ENCODE measurements at places on chromosomes 11 and 22.
A peak's percentile ranks its signal among the peaks of the same experiment; 100 is the strongest.

DNA sequence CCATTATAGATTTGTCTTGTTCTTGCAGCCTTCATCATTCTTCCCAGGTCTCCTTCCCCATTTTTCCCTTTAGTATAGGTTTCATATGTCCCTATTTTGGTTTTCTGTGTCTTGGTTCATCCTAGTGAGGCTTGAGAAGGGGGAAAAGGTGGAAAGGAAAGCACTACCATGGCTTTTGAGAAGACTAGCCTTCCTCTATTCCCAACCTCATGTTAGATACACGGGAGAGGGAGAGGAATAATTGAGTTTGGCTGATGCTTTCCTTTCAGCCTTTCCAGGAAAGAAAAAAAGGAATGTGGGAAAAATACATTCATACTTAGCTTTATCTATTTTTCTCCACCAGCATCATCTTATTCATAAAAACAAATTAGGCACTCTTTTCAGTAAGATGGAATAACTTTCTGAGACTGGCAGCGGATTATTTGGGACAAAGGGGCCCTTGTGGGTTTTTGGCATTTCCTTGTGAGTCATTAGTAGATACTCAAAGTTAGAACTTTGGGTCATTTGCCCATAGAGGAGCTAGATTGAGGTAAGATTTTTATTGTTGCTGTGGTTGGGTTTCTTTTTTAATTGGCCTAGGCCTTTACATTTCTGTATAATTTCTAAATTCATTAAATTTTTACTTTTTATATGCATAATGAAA lies 23.8 kb downstream of the CAPRIN1 start:
- no peak for DNase-seq

- no peak for DNase-seq
Measured at GRCh38 chr11:72836111-72836510, 21.9 kb downstream of the ATG16L2 start.

GRCh38 chr11:111586388-111586831 lies 15.8 kb upstream of the SIK2 start:
- DNase-seq, result no peak

DNA sequence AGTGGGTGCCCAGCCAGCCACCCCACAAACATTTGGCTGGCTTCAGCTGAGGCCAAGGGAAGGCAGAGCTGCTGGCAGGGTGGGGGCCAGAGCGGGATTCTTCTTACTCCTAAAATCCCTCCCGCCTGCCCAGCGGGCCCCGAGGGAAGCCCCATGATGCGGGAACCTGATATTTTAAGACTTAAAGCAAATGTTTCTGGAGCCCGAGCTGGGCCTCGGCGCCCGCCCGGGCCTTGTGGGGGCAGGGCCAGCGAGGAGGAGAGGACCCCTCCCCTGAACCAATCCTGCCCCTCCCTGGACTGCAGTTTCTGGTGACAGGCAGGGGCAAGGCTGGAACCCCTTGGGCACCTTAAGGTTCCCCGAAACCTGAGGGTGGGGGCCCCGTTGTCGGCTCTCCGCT lies 17.2 kb downstream of the GP1BB start:
- no peak for DNase-seq

DNA sequence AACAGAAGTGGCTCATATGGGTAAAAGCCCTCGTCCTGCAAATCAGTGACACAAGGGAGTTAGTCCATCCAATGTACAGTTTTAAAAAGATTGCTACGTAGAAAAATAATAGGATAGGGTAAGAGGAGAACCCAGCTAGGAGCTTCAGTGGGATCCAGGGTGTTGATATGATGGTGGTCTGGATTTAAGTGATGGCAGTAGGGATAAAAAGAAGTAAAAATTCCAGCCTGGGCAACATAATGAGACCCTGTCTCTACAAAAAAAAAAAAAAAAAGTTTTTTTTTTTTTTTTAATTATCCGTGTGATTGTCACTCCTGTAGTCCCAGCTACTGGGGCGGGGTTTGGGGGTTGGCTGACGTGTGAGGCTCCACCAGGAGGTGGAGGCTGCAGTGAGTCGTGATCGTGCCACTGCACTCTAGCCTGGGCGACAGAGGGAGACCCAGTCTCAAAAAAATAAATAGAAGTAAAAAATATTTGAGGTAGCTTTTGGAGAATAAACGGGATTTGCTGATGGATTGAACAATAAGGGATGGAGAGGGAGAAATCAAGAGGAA lies 7.0 kb upstream of the L3MBTL2 start:
- DNase-seq, result no peak

GRCh38 chr11:30983143-30983542 lies 386.4 kb downstream of the DCDC1 start:
- DNase-seq, result no peak

- DNase-seq, result no peak
Measured at GRCh38 chr11:110939471-110939870, 227.2 kb upstream of the ARHGAP20 start.

DNA sequence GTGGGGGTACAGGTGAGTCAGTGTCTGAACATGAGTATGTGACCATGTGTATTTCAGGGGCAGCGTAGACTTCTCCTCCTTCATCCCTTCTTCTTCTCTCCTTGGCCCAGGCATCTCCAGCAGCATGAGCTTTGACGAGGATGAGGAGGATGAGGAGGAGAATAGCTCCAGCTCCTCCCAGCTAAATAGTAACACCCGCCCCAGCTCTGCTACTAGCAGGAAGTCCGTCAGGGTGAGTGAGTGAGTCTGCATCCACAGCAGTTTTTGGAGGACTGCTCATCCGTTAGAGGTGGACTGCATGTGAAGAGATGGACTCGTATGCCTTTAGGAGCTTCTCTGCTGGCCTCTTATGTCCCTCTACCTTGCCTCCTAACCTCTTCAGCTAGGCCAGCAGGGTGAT lies 15.6 kb downstream of the TUB start:
- no peak for DNase-seq

- no peak for DNase-seq
Measured at GRCh38 chr11:126515501-126515900, 160.0 kb downstream of the ST3GAL4 start.

DNA sequence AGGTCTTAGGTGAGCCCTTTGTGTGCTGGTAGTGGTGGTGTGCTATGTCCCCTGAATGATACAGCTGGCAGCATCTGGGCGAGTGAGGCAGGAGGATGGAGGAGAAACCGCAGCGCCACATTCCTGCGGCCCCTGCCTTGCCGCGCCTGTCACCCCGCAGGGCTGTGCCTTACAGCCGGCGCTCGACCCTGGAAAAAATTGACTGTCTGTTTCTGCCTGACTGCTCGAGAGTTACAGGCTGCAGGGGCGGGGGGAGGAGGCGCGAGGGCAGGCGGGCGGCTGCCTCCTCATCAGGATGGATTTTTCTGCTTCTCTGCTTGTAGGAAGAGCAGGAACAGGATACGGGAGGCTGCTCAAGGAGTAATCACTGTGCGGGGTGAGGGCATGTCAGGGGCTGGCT lies 443.4 kb downstream of the MIAT start:
- DNase-seq, result no peak

DNA sequence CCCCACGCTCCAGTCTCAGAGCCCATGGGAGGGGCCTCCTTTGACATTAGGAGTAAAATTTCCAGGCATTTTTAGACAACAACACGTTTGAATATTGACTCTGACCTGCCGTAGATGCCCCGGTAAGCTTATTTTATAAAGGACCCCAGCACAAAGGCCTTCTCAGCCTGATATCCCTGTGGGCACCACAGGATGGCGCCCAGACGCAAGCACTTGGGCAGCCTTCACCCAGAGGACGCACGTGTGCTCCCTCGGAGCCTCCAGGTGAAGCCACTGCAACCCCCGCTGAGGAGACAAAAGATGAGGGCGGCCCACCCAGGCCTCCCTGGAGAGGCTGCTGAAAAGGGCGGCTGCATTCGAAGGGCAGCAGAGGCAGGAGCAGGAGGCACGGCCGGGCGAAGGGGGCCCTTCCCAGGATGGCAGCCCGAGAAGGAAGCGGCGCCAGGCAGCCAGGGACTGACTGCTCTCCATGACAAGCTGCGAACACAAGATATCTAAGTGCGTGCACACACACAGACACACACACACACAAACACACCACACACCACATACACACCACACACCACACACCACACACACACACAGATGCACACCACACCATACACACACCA lies 15.2 kb upstream of the TH start:
- DNase-seq, result no peak

DNA sequence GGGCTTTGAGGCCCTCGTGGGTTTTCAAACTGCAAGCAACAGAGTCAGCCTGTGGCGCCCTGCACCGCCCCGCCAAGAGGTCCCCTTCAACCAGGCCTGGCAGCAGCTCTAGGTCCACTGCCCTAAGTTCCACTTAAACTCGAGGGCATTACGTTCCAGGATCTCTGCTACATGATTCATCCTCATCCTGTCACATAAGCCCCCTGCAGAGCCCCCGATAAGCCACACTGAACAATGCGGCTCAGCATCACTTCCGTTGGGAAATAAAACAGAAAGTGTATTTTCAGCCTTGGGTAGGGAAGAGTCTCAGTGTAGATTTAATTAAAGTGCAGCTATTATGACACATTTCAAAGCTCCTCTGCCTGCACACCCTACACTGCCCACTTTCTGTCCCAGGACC lies 24.6 kb downstream of the SULT4A1 start:
- no peak for DNase-seq

GRCh38 chr22:19287076-19287707 lies 4.3 kb downstream of the CLTCL1 start:
- DNase-seq, result no peak

GRCh38 chr11:80458376-80458775 lies 1017.5 kb upstream of the TENM4 start:
- DNase-seq, result no peak

DNA sequence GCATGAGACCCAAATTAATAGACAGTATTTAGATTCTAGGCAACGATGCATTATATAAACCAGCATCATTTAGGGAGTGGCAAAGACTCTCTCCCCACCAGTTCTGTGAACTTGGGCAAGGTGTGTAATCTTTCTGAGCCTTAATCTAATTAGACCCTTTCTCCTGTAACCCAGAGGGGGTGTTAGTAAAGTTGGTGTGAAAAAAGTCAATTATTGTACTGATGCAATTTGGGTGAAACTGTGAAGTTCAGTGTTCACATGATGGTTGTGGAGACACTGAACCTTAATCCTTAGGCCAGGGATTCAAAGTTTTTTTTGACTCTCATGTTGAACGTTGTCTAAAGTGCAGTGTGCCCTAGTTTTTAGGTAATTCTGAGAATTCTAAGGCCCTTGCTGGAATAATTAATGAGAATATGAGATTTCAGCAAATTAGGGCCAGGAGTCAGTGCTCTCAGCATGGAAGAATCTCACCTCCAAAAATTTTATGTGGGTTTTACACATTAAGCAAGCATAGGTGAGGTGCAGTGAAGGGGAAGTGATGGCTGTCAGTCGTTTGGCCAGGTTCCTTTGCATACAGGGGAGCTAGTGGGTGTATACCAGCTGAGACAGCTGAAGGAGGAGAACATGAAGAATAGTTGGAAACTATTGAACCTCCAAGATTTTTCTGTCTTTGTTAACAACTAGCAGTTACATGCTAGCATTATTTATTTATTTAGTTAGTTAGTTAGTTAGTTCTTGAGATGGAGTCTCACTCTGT lies 94.2 kb downstream of the PTPRJ start:
- no peak for DNase-seq

DNA sequence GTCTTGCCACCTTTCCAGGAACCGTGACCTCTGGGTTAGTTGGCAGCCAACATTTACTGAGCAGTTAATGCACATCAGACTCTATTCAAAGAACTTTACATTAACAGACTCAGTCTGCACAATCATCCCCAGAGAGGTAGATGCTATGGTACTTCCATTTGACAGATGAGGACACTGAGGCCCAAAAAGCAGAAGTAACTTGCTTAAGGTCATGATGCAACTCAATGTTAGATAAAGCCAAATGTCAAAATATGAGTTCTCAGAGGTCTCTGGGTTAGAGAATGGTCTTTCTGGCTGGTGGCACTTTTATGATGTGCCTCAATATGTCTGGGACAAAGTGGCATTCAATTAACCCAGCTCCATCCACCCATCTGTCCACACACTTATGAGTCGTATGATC lies 450.0 kb downstream of the MIAT start:
- DNase-seq, result no peak

GRCh38 chr11:113849713-113850112 lies 25.7 kb downstream of the USP28 start:
- no peak for DNase-seq

GRCh38 chr11:11813288-11813962 lies 28.3 kb upstream of the USP47 start:
- no peak for DNase-seq

GRCh38 chr11:132610216-132610615 lies 922.1 kb downstream of the OPCML start:
- DNase-seq, result no peak

DNA sequence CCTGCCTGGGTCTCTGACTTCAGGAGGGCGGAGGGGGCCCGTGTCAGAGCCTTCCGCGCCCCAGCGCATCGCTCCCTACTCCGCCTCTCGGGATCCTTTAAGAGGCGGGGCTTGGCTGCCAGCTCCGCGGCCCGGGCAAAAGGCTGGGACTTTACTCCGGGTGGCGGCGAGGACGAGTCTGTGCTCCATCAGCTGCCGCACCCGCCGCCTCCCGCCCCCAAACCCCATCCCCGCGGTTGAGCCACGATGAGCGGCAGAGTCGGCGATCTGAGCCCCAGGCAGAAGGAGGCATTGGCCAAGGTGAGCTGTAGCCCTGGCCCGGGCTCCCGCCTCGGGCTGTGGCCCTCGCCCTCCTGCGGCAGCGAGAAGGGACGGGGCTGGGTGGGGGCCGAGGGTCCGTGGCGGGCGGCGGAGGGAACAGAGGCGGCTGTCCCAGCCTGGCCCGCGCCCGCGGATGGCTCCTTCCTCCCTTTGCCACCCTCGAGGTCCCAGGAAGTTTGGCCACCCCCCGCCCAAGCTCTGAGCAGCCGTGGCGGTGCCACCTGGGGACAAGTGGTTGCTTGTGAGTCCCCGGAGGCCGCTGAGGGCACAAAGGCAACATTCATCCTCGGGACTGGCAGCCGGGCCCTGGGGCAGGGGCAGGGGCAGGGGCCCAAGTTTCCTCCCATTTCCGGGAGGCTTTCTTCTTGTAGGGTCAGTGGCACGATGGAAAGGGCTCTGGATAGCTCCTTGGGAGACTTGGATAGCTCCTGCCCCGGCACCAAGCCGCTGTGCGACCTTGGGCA lies at the start of gene SEC14L2:
Gene SEC14L2, plus strand, starts transcription at position 148 of the 785 bp plus-strand sequence. Its CDS starts 99 bp downstream, at position 247.
- DNase-seq, result peak; percentile 25

DNA sequence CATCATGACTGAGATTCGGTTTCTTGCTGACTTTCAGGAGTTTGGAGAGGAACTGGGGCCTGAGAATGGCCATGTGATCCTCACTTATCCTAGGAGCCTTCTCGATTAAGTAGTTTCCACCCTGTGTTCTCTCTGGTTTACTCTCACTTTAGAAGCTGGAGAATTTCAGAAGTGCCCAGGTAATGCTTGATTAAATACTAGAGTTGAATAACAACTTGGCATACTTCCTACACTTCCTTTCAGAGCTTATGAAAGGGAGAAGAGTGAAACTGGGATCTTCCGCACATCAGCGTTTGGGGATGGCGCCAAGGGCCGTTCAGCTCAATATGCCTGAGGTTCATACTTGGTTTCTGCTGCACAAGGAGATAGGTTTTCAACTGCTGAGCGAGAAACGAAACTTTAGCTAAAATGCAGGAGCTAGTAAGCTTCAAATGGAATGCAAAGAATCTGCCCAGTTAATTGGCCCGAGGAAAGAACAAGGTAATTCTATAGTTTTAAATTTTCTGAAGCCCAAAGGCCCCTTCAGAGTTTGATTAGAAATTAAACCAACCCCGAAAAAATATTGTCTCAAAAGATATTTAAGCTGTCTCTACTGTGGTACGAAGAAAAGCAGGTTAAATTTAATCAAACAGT lies 823 bp upstream of the MUC15 start:
- no peak for DNase-seq

GRCh38 chr22:44182588-44183286 lies 2.0 kb downstream of the PARVG start:
- DNase-seq, result no peak

- DNase-seq, result no peak
Measured at GRCh38 chr22:19520566-19521305, 3.5 kb downstream of the CLDN5 start.

- DNase-seq, result no peak
Measured at GRCh38 chr22:21761086-21761485, 25.5 kb upstream of the YPEL1 start.
